ENCODE measurements at places on chromosomes 7 and 10.
A peak's percentile ranks its signal among the peaks of the same experiment; 100 is the strongest.

GRCh38 chr7:47531584-47532492, 50.1 kb downstream of the TNS3 start:
- DNase-seq, result peak; percentile 52

DNA sequence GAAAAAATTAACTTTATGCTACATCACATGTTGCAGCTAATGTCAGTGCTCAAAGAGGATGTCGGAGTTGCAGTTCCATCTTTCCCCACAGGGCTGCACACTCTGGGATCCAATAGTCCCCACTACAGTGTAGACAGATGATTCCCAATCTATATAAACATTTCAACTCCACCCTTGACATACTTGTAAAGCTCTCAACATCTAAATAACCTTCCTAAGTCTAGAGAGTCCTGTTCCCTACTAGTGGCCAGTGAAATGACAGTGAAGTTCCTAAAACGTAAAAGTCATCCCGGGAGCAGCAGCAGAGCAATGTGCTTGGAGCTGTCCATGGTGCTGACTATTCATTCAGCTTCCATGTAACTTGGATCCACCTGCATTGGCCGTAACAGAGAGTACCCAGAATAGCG, 145.1 kb downstream of the GRM8 start:
- DNase-seq, result no peak

DNA sequence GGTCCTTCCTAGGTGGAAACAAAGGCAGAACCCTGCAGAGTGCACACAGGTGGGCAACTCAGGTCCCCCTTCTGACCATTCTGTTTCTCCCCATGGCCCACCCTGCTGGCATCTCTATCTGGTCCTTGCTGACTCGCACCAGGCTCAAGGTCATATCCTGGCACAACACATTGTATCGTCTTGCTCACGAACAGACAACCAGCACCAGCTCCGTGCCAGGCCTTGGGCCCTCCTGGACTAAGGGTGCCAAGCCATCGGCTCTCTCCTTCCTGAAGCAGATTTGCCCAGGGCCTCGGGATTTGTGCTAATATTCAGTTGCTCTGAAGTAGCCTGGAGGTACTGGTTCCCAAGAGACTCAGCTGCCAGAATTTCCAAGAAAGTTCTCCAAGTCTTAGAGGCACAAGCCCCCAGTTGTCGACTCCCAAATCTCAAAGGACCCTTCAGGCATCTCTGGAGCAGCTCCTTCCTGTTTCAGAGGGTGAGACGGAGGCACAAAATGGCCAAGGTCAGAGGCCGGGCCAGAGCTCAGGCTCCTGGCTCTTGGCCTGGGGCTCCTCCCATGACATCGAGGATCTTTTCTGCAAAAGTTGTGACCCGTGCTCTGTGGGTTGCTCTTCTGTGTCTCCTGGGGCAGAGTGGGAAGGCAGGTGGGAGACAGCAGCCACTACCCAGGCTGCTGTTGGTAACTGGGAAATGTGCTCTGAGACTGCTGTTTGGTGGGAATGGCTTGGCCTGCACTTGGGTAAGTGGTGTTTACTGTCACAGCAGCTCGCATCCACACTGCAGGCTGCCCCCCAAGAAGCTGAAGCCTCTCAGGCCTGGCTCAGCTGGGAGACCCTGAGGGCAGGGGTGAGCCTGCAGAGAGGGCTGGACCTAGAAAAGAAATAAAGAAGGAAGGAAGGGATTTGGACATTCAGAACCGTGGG, 121.3 kb downstream of the RGS10 start:
- DNase-seq, result no peak

- DNase-seq, result no peak
Observed at GRCh38 chr7:51369746-51370145, 53.1 kb upstream of the COBL start.

DNA sequence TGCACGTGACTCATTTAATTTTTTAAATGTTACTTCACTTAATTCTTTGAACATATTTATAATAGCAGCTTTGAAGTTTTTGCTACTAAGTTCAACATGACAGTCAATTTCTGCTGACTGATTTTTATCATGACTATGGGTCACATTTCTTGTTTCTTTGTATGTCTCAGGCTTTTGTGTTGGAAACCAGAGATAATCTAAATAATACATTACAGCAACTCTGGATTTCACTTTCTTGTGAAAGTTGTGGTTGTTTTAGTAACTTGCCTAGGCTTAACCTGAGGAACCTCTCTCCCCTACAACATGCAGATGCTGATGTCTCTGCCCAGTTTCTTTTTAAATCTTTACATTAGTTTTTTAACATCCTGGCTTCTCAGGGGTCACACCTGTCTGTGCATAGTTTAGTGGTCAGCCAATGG, 180.8 kb downstream of the CCDC71L start:
- DNase-seq, result no peak

GRCh38 chr7:129886167-129886817, 66.5 kb downstream of the UBE2H start:
- DNase-seq, result no peak

- peak; percentile 13 for DNase-seq
Observed at GRCh38 chr10:13681095-13681494, 94.3 kb downstream of the PRPF18 start.

DNA sequence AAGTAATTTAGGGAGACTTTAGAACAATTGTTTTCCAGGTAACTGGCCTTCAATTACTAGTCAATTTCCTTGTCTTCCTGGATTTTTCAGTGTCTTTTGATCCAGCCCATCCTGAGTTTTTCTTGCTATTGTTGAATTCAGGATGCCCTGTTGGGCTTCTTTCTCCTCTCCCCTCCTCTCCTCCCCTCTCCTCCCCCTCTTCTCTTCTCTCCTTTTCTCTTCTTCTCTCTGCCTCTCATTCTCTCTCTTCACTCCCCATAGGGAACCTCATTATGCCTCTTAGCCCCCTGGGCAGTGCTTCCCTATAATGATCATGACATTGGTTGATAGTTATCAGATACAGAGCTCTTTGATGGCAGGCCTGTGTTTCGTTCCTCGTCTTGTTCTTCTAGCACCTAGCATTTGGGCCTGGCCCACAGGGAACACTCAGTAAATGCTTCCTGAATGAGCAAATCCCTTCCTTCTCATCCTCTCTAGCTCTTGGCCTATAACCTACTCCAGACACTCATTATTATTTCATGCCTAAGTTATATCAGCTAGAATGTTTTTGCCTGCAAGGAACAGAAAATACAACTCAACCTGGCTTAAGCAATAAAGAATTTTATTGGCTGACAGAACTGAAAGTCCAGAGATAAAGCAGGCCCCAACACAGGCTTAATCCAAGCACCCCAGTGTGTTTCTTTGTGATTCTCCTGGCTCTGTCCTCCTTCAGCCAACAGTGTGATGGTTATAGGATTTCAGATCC, 56.8 kb downstream of the CACNB2 start:
- DNase-seq, result no peak

DNA sequence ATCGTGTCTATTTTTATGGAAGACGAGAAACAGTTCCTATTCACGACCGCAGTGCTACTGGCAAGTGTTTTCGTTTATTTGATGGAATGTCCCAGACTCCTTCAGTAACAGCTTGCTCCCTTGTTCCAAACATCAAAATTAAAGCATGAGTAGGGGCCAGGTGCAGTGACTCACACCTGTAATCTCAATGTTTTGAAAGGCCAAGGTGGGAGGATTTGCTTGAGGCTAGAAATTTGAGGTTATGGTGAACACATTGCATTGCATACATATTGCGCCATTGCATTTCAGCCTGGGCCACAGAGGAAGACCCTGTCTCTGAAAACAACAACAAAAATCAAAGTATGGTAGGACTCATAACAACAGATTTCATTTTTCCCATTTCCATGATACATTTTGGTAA, 22.8 kb downstream of the PTTG1IP2 start:
- DNase-seq, result no peak

GRCh38 chr10:42878821-42879195, 96.2 kb downstream of the BMS1 start:
- DNase-seq, result no peak

DNA sequence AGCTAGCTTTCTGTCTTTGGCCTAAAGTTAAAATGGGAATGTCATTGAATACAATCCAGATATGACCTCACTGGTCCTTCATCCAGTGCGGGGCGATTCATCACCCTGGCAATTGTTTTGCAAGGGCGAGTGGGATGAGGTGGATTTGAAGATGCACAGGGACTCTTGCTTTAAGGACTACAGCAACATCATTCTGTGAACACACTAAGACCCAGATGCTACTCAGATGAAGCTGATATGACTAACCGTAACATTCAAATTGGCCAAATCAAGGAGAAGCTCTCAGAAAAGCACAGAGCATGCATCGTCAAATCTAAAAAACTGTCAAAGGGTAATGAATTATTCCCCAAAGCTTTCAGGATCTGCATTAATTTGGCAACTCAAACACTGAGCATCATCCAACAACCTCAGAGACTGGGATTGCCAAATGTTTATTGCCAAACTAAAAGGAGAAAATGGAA, 12.8 kb downstream of the CPA1 start:
- DNase-seq, result no peak

- peak; percentile 45 for DNase-seq
Observed at GRCh38 chr10:122279725-122280141, 8.6 kb downstream of the BTBD16 start.

DNA sequence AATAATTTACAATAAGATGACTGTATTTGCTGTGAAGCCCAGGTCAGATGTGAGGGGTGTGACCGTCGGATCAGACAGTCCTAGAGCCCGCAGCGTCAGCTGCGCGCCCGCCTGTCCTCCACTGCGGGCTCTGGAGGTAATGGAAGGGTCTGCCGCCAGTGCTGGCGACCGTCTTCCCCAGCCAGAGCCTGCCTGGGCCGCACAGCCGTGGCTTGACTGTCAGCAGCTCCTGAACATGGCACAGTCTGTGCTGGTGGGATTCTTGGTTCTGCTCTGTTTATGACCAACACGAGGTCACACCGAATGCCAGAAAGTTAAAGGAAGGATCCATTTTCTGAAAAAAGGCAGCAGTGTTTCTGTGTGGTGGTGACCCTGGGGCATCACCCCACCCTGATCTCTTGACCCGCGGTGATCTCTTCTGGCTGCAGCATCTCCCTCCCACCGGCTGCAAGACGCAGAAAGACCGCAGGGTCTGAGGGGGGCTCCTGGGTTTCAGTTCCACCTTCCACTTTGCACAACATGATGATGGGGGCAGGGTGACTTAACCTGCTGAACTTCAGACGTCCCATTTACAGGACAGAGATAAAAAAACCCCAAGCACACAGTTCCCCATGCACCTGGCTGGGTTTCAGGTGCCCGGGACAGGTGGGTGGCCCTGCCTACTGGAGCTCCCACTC, 103.7 kb downstream of the DNAJB6 start:
- no peak for DNase-seq

GRCh38 chr10:22433875-22434274, 88.6 kb downstream of the SPAG6 start:
- no peak for DNase-seq
